ENCODE measurements at places on chromosomes 3 and 15.

DNA sequence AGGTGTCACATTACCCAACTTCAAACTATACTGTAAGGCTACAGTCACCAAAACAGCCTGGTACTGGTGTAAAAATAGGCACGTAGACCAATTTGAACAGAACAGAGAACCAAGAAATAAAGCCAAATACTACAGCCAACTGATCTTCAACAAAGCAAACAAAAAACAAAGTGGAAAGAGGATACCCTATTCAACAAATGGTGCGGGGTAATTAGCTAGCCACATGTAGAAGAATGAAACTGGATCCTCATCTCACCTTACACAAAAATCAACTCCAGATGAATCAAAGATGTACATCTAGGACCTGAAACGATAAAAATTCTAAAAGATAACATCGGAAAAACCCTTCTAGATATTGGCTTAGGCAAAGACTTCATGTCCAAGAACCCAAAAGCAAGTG is 13.1 kb downstream of the PEAK1 start:
- DNase-seq = no peak

DNA sequence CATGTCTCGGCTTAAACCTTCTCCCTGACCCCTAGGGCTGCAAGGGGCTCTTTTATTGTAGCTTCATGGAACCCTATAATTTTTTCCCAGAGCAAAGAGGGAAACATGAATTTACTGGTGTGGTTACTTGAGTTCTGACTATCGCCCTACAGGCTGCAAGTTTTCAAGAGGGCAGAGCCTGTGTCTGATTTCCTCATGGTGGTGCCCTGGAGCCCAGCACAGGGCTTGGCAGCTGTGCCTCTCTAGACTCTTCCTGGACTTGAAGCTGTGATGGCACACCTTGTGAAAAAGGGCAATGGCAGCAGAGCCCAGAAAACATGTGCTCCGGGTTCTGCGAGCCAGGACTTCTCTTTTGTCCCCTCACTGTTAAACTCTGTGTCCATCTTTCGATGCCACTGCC is 34.2 kb upstream of the TF start:
- no peak for DNase-seq

DNA sequence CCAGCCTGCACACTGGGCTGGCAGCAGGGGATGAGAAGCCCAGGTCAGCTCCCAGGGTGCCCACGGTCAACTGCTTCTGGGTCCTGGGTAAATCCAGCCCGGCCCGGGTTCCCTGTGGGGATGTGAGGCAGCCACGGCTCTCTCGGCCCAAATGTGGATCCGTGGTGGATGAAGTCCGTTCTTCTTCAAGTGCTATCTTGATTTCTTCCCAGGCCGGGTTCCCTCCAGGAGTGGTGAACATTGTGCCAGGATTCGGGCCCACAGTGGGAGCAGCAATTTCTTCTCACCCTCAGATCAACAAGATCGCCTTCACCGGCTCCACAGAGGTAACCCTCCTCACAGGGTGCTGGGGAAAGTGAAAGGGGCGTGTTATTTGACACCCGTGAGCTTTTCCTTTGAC is 16.1 kb downstream of the ALDH1A3 start:
- DNase-seq = no peak

- DNase-seq = no peak
Measured at GRCh38 chr15:92411256-92411655, 17.6 kb downstream of the ST8SIA2 start.

DNA sequence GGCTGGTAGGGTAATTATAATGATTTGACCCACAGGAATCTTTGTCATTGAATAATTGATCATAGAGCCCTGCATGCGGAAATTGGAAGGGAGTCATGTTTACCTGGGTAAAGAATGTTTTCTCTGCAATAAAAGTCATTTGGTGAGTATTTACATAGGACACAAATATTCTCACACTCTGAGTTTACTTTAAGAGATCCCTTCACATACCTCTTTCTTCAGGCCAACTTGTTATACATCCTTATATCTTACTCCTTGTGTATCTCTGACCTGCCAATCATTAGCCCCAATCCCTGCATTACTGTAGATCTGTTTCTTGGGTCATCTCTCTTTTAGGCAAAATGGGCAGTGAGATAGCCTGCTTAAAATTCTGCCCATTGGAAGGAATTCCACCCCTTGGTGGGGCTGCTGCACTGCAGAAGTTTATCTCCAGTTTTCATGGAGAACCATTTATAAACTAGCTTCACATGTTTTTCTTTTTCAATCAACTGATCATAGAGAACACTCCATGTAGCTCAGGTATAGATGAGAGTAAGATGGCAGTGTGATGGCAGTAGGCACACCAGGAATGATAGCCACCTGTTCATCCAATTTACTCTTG is 46.2 kb downstream of the ILDR1 start:
- no peak for DNase-seq

GRCh38 chr3:45659661-45660566 is 29.3 kb upstream of the SACM1L start:
- DNase-seq = peak; percentile 91

DNA sequence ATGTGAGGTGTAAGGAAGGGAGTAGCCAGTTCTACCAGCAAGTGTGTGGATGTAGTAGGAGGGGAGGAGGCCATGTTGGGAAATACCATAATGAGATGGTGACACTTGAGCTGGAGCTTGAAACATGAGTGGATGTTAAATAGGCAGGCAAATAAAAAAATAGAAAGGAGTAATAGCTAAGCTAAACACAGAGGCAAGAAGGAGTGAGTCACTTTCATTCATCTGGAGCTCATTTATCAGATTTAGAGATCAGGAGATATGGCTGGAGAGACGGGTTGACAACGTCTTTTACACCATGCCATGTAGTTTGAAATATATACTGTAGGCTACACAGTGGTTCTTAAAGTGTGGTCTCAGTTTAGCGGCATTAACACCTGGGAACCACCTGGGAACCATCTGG is 390.5 kb downstream of the DIPK2A start:
- DNase-seq = peak; percentile 63

- no peak for DNase-seq
Measured at GRCh38 chr3:149532489-149533180, 58.1 kb downstream of the TM4SF4 start.

GRCh38 chr15:52080706-52081392 is 31.7 kb downstream of the BCL2L10 start:
- DNase-seq = no peak

GRCh38 chr3:157868196-157868595 is 238.0 kb downstream of the SHOX2 start:
- peak; percentile 82 for DNase-seq

DNA sequence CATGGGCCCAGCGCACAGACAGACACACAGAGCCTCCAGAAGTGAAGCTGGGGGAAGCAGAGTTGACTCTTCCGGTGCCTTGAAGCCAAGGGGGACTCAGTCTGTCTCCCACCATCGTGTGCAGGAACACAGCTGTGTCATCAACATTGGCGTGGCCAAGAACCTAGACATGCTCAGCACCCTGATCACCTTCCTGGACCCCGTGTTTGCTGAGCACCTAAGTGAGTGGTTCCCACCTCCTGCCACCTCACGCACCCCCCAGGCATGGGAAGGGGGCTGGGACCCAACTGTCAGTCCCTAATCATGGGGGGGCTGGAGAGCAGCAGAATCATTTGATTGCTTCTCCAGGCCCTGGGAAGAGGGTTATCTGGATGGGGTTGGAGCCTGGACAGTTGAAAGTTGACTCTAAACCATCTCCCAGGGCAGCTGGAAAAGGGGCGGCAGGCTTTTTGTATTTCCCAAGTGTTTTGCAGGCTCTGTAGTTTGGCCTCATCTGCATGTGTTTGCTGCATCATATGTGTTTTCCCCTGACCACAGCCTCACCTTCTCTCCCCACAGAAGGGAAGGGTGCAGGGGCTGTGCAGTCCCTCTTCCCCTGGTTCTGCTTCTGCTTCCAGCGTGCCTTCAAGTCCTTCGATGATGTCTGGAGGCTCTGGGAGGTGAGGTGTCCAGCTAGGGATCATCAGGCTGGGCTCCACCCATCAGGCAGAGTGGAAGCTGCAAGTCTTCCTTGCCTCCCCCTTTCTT is 12.8 kb downstream of the TBC1D21 start:
- no peak for DNase-seq

- no peak for DNase-seq
Measured at GRCh38 chr3:85475346-85475745, 516.6 kb downstream of the CADM2 start.

- no peak for DNase-seq
Measured at GRCh38 chr15:27617013-27617412, 482.1 kb downstream of the OCA2 start.

DNA sequence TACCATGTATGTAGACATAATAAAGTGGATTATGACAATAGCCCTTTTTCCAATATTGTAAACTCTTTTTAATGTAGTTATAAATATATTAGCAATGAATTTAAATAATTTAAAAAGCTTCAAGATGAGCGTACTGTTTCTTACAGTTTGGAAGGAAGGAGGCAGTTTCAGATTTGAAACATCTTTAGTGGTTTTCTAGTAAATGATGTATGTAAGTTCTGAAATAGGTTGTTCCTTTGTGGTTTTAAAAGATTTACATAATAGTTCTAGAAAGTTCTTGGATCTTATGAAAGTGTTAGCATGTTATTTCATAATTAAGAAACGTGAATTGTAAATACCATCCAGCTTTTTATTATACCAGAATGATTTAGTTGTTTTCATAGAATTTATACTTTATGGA is 16.0 kb downstream of the DNAJC19 start:
- no peak for DNase-seq

DNA sequence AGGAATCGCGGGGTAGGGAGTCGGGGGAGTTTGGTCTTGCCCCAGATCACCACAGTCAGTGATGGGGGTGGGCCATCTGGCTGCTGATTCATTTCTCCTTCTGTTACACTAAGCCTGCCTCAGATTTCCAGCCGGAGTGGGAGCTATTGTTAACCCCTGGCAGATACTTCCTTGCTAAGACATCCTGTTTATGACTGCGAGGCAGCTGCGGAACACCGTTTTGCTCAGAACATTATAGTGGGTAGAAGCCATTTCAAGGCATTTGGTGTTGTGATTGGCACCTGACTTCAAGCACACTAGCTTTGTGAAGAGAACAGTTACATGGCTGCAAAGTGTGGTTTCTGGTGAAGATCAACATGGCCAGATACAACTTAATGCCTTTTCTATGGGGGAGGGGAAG is 73.8 kb downstream of the FLNB start:
- no peak for DNase-seq

- peak; percentile 55 for DNase-seq
Measured at GRCh38 chr3:49470714-49471420, 800 bp downstream of the DAG1 start.

DNA sequence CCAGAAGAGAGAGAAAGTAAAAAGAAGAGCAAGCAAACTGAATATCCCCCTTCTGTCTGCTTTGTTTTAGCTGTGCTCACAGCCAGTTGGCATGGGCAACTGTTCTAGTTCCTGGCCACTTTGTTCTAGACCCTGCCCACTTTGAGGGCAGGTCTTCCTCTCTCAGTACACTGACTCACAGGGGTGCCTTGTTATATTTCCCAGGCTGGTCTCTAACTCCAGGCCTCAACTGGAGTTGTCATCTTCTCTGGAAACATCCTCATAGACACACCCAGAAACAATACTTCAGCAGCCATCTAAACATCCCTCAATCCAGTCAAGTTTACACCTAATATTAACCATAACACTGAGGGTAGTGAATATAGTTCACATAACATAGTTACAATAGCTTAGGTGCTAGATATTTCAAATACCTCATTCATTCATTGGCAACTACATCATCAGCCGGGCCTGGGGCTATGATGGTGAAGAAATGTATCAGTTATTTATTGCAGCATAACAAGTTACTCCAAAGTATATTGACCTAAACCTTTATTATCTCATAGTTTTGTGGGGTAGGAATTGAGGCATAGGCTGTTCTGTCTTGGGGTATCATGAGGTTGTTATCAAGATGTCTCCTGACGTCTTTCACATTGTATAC is 106.0 kb downstream of the UBE2E2 start:
- DNase-seq = no peak
